ENCODE measurements at places on chromosomes 13 and 19. TPM values are rescaled to one million over a fixed set of nuclear protein-coding genes. Genes with fewer than 3 reads are reported as not detected.
A peak's percentile ranks its signal among the peaks of the same experiment; 100 is the strongest.

Gene ZNF573
- total RNA-seq = 12.9 TPM

Gene PRDX2
- 114 TPM for total RNA-seq

Gene IL4I1
- 2.1 TPM for total RNA-seq

Gene SYMPK
- 77.4 TPM for total RNA-seq

Gene NLRP11
- not detected for total RNA-seq

Gene PLEKHA4
- total RNA-seq = 6.3 TPM

DNA sequence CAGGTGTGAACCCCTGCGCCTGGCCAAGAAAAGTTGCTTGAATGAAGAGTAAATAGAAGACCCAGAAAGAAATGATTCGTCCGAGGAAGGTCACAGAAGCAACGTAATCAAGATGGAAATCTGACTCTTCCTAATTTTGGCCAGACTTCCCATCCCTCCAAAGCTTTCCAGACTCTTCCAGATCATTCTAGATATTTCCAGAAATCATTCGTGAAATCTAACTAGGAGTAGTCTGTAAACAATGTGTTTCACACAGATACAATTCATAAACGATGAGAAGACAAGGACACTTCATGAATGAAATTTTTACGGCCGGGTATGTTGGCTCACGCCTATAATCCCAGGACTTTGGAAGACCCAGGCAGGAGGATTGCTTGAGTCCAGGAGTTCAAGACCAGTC, 9.3 kb upstream of the LDLR start:
- no peaks in the 10 kb centered on the region for H3K36me3 ChIP-seq
- no peak overlapping the region for H3K27ac ChIP-seq
- H3K27me3 ChIP-seq = no peaks in the 10 kb centered on the region
- H3K4me3 ChIP-seq = no peak overlapping the region
- H3K4me1 ChIP-seq = peaks cover 7% of the 10 kb centered on the region

DNA sequence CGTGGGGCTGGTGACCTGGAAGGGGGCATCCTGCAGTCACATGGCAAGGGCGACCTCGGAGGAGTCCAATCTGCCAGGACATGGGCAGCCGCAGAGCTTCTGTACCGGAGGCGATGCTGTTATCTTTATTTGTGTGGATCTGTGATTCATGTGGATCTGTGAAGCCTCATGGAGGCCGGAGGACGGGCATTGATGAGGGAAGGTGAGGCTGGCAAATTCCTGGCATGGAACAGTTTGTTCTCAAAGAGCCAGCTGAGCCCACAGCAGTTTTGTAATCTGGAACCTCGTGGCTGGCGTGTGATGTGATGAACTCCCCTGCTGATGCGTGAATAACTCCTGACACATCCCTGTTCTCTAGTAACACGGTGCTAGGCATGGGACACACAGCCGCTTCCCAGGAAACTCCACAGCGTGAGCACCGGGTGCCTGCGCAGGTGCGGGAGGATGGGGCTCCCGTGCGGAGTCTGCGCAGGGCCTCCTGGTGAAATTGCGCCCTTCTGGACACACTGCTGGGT, 40.4 kb downstream of the ATP11A start:
- H3K36me3 ChIP-seq = no peaks in the 10 kb centered on the region
- H3K4me1 ChIP-seq = peaks cover 52% of the 10 kb centered on the region
- no peak overlapping the region for H3K4me3 ChIP-seq

DNA sequence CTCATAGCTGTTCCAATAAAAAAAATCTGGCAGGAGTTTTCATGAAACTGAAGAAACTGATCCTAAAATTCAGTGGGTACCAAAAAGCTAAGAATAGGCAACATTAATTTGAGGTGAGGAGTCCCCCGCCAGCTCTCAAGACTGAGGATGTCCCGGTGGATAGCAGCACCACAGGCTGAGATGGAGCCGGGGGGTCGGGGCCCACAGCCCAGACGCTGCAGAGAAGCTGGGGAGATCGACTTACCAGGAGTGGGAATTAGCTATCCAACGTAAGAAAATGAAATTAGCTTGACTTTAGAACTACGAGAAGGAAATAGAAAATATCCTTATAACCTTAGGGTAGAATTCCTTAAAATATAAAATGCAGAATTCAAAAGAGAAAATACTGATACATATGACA, 23.2 kb upstream of the DCUN1D2 start:
- H3K4me1 ChIP-seq = no peaks in the 10 kb centered on the region
- no peak overlapping the region for H3K27ac ChIP-seq
- H3K36me3 ChIP-seq = peaks cover 28% of the 10 kb centered on the region
- DNase-seq = no peak

- H3K27ac ChIP-seq = peak overlapping the region; percentile 81
- no peak for DNase-seq
- H3K4me1 ChIP-seq = peaks cover 21% of the 10 kb centered on the region
- peak overlapping the region; percentile 17 for H3K4me3 ChIP-seq
These were observed 128.3 kb downstream of the LMO7 start for GRCh38 chr13:75764251-75764925.

DNA sequence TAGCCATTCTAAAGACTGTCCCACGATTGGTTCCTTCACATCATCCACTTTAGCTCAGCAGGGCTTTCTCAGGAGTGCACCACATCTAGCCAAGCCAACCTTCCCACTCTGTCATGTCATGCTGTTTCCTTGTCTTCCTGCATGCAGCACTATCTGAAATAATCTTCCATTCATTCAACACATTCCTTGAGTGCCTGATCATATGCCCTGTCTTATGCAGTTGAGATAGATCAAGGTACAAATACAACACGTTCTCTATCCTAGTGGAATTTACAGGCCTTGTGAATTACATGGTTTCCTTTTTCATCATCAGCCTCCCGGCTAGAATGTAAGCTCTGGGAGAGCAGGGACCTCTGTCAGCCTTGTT, 6.8 kb upstream of the MRPS31 start:
- peaks cover 11% of the 10 kb centered on the region for H3K4me1 ChIP-seq
- no peak overlapping the region for H3K4me3 ChIP-seq
- H3K27ac ChIP-seq = no peak overlapping the region
- no peak for DNase-seq

DNA sequence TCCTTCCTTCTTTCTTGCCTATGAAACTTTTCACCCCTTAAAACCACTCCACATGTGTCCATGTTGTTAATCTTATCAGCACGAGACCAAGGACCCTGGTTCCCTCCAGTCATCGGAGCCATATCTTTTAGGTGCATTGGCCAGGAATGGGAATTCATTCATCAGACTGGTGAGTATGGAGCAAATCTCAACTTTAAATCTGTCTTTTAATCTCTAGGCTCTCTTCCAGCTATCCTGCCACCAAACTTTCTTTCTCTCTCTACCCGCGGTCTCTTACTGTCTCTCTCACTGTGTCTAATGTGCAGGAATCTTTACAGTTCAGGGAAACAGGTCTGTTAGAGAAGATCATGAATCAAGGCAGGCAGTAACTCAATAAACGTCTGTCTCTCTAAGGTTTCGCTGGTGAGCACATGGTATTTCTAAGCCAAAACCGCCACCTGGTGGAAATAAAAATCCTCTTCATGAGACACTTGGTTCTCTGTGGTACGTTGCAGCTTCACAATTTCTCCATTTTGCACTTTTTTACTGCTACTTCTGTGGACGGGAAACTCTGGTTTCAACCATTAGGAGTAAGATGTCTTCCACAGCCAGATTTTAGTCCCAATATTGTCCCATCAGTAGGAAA, 16.1 kb downstream of the LGALS16 start:
- no peaks in the 10 kb centered on the region for H3K36me3 ChIP-seq
- H3K27me3 ChIP-seq = no peaks in the 10 kb centered on the region
- H3K4me3 ChIP-seq = no peak overlapping the region
- DNase-seq = no peak
- H3K4me1 ChIP-seq = no peaks in the 10 kb centered on the region
- H3K27ac ChIP-seq = no peak overlapping the region

DNA sequence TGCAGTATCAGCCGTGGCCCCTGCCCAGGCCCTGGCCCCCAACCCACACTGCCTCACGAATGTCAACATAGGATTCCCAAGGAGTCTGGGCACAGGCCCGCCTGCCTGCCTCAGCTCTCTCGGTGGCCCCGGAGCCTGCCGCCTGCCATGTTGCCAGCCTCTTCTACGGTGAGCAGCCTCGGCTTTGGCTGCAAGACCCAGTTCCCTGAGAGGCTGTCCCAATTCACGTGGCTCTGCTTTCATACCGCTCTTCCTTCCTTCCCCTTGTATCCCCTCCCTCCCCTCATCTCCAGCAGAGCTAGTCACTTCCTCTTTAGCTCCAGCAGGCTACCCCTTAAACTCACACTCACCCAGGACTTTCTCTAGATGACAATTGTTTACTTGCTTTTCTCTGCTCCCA, 42.7 kb downstream of the SERP2 start:
- no peak overlapping the region for H3K4me3 ChIP-seq
- DNase-seq = no peak
- no peaks in the 10 kb centered on the region for H3K36me3 ChIP-seq
- no peaks in the 10 kb centered on the region for H3K4me1 ChIP-seq

DNA sequence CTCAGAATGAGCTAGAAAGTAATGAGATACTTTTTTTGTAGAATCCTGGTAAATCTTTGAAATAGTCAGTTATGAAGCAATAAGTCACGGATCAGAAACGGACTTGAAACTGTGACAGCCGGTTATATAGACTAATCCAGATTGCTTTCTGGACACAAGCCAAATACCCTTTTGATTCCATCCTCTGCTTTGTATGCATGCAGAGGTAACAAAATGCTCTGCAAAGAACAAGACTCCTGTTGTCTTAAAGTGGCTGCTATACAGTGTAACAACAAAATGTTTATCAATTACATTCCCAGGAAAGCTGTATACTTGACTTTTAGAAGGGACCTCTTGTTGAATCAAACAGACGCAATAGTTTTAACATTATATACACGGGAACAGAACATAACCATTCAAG, 66.5 kb upstream of the STARD13 start:
- H3K27me3 ChIP-seq = no peaks in the 10 kb centered on the region
- peaks cover 24% of the 10 kb centered on the region for H3K4me1 ChIP-seq
- no peak overlapping the region for H3K27ac ChIP-seq
- H3K36me3 ChIP-seq = no peaks in the 10 kb centered on the region

GRCh38 chr19:18833849-18834643, 2.3 kb downstream of the UPF1 start:
- H3K27ac ChIP-seq = peak overlapping the region; percentile 94
- H3K27me3 ChIP-seq = no peaks in the 10 kb centered on the region
- DNase-seq = no peak
- peaks cover 10% of the 10 kb centered on the region for H3K36me3 ChIP-seq
- peak overlapping the region; percentile 92 for H3K4me3 ChIP-seq

DNA sequence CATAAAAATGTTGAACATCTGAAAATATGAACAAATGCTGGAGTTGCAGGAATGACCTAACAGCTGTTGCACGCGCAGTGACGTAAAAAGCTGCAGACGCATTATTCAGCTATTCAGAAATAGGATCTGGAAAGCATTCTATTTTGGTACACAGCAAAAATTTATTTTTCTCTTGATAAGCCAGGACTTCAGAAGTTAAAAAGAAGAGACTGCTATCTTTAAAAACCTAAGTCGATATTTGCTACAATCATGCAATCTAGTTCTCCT, 36.9 kb upstream of the STARD13 start:
- no peak overlapping the region for H3K27ac ChIP-seq
- H3K4me1 ChIP-seq = peaks cover 20% of the 10 kb centered on the region
- no peak overlapping the region for H3K4me3 ChIP-seq
- no peaks in the 10 kb centered on the region for H3K36me3 ChIP-seq

- peaks cover 22% of the 10 kb centered on the region for H3K4me1 ChIP-seq
- H3K27me3 ChIP-seq = no peaks in the 10 kb centered on the region
These were observed 31.3 kb upstream of the ASF1B start for GRCh38 chr19:14167576-14168138.

DNA sequence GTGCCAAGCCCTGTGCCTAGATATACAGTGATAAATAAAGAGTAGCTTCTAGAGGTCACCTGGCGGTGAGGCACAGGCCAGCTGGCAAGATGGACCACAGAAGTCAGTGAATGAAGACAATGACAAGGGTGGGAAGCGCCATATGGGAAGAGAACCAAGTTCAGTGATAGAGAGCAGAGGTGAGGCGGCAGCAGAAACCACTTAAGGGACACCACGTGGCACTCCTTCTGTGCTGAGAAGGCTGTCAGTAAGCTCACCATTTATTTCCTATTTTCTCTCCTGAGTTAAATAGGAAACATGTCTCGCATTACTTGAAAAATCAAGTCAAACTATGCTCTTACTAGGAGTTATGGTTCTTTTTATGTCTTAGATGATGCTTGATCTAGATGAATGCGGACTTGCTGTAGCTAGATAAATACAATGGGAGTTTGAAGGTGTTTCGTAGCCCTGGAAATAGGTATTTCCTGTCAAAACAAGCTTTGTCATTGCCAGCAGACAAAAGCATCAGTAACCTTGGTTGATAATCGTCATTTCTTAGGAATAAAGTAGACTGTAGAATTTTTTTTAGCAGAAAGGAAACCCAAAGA, 17.8 kb downstream of the ALOX5AP start:
- H3K27me3 ChIP-seq = no peaks in the 10 kb centered on the region
- no peaks in the 10 kb centered on the region for H3K4me1 ChIP-seq
- no peak for DNase-seq
- H3K36me3 ChIP-seq = no peaks in the 10 kb centered on the region

DNA sequence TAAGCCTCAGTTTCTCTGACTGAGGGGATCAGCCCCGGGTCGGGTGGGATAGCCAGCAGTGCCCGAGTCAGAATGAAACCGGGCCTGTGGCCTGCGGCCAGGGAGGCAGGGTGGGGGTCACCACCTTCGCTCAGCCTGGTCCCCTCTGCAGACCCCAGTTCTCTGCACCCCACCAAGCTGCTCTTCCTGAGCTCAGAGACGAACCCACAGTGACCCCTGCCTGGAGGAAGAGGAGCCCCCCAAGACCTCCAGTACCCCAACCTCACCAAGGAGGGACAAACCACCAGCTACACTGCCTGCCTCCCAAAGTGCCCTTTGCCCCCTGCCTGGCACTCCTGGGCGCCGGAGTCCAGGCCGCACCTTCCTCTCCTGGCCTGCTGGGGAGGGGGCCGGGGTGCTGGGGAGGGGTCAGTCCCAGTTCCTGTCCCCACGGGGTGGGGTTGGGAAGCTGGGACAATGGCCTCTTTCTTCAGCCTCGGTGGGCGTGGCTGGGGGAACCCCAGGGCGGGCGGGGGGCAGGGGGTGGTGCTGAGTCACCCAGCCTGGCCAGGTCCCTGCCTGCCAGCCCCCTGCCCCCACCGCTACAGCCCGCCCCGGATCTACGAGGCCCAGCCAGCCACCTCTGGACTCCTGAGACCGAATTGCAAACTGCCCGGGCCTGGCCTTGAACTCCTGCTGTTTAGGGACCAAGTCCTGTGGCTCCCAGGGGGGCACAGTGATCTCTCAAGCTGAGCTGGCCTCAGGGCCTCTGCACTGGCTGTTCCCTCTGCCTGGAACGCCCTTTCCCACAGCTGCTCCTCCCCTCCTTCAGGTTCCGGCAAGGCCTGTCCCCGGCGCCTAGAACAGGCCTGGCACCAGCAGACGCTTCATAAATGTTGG, 14.3 kb downstream of the ZBTB7A start:
- peaks cover 11% of the 10 kb centered on the region for H3K36me3 ChIP-seq
- peak overlapping the region; percentile 82 for H3K27ac ChIP-seq
- H3K4me1 ChIP-seq = peaks cover 62% of the 10 kb centered on the region
- H3K27me3 ChIP-seq = no peaks in the 10 kb centered on the region
- peak; percentile 85 for DNase-seq

- H3K27ac ChIP-seq = no peak overlapping the region
- H3K27me3 ChIP-seq = no peaks in the 10 kb centered on the region
- no peaks in the 10 kb centered on the region for H3K36me3 ChIP-seq
- H3K4me1 ChIP-seq = no peaks in the 10 kb centered on the region
These were observed 231.0 kb upstream of the IRS2 start for GRCh38 chr13:110017379-110017778.

GRCh38 chr19:3279306-3279705, 54.8 kb downstream of the CELF5 start:
- peaks cover 9% of the 10 kb centered on the region for H3K4me1 ChIP-seq
- H3K27ac ChIP-seq = no peak overlapping the region
- no peaks in the 10 kb centered on the region for H3K36me3 ChIP-seq
- peaks cover 5% of the 10 kb centered on the region for H3K27me3 ChIP-seq

All from upper lobe of left lung (tissue), 6 donors.